CD4-positive, alpha-beta T cell treated with Interleukin-12 subunit alpha and Interleukin-12 subunit beta, for 1 hour (primary cell): ENCODE measurements at places on chromosomes 13 and 19.
A peak's percentile ranks its signal among the peaks of the same experiment; 100 is the strongest.

GRCh38 chr19:6519289-6519688 is 11.5 kb upstream of the TNFSF9 start:
- no peak for DNase-seq

DNA sequence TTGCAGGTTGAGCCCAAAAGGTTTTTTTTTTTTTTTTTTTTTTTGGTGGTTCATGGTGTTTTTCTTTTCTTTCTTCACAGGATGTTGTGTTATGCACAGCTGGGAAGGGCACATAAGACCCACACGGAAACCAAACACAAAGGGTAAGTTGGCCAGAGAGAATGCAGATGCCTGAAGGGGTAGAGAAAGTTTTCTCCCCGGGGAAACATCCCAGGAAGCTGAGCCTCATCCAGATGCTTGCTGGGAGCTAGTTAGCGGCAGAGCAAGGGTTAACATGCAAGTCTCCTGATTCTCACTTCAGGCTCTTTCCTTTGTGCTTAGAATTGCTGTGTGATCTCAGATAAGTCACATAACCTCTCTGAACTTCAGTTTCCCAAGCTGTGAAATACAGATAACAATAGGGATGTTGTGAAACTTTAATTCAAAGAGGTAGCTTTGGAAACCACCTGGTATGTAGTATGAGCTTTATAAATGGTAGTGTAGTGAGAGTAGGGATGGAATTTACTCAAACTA is 3.1 kb downstream of the ADGRE1 start:
- DNase-seq, result peak; percentile 31

DNA sequence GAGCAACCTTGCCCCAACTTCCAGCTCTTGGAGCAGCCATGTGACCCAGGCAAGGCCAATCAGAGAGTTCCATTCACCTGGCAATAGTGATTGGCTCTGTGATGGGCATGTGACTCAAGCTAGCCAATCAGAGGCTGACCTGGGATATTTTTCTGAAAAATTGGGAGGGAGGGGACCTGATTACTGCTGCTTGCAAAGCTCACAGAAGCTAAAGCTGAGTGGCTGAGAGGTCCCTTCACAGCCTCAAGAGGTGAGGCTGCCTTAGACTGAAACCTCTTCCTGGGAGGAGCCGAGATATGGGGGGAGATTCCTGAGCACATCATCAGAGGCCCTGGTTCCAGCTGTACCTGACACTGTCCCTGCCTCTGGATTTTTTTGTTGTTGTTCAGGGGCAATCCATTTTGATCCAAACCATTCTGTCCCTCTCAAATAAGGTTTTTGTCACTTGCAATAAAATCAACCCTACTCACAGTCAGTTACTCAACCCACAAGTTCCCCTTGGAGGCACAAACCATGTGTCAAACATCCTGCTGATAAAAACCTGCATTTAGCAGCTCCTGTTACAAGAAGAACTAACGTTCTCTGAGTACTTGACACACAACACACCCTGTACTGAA is 4.8 kb downstream of the CIB3 start:
- DNase-seq, result peak; percentile 24

DNA sequence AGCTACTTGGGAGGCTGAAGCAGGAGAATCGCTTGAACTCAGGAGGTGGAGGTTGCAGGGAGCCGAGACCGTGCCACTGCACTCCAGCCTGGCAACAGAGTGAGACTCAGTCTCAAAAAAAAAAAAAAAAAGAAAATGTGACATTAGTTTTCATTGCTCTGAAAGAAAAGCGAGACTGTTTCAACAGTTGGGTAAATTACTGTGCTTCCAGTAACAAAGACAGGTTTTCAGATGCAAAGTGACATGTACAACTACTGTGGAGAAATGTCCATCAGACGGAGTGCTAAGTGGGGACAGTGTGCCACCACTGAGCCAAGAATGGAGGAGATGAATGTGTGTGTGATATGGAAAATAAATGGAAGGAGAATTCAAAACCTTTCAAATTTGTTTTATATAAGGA is 24.2 kb upstream of the SLC15A1 start:
- DNase-seq, result no peak

GRCh38 chr19:57305056-57305455 is 15.2 kb upstream of the ZNF543 start:
- no peak for DNase-seq

- peak; percentile 78 for DNase-seq
Measured at GRCh38 chr13:24618011-24618955, 61.9 kb upstream of the ATP12A start.

DNA sequence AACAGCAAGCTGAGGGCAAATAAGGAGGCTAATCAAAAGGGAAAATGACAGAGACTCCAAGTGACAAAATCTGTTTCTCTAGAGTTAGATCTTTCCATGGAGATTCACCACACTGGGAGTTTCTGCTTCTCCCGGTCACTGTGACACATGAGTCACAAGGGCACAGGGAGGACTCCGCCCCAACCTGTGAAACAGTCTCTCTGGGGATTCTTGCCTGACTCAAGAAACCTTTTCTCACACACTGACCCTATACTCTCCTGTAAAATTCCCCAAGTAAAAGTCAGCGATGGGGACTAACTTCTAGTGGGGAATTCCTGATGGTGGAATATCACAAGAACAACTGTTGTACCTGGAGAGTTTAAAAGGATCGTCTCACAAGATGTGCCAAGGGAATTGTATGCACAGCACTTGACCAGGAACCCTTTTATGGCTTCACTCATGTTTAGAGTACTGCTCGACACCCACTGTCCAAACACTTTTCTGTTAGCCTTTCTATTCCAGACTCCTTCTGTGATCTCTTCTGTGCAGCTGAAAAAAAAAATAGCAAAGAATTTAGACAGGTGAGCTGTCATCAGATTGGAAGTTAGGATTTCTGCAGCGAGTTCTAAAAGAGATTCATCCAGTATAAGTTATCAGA is 46.8 kb upstream of the URAD start:
- no peak for DNase-seq

DNA sequence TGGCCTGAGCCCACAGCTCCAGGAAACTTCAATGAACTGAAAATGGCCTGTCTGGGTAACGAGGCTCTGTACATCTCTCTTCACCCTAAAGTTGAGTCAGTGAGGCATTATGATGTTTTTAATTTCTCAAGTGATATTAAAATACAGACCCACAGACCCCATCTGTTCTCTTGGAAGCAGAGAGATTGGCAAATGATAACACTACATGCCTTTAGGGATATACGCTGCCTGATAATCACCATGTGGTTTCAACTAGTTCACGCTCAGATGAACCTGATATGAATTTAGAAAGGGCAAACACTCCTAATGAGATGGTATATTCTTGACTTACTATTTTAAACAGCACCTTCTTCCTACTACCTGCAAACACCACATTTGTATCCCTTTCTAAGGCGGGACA is 127.5 kb downstream of the RFC3 start:
- no peak for DNase-seq

DNA sequence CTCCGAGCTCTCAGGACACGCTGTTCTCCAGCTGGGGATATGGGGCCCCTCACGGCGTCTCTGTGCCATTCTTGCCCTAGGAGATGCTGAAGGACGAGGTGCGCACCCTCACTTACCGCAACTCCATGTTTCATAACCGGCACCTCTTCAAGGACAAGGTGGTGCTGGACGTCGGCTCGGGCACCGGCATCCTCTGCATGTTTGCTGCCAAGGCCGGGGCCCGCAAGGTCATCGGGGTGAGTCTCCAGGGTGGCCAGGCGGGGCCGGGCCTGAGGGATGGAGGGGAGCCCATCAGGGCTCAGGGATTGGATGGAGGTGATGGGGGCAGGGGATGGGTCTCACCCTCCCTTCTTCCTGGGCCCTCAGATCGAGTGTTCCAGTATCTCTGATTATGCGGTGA is 4.8 kb downstream of the PRMT1 start:
- no peak for DNase-seq

GRCh38 chr13:21883713-21884112 is 212.8 kb downstream of the FGF9 start:
- no peak for DNase-seq

DNA sequence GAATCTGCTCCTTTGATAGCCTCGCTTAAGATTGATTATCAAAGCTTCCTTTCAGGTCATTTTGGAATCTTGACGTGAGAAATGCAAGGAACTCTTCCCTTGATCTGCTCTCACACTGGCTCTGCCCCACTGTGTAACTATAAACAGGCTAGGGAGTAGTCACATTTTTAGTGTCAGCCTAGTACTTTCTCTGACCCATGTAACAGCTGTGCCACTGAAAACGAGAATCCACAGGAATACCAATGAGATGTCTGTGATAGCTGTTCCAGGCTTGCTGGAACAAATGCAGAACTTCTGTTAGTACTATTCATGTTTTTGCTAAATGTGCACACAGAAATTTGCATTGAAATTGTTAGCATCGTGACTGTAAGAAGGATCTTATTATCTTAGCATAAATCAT is 221.3 kb downstream of the MYO16 start:
- DNase-seq, result no peak

- no peak for DNase-seq
Measured at GRCh38 chr19:49530708-49531107, 2.9 kb downstream of the RCN3 start.

GRCh38 chr19:13987101-13987890 is 18.8 kb downstream of the RFX1 start:
- no peak for DNase-seq

GRCh38 chr13:100528353-100528752 is 60.2 kb downstream of the GGACT start:
- DNase-seq, result no peak
